ENCODE measurements at places on chromosomes 12 and 14.

DNA sequence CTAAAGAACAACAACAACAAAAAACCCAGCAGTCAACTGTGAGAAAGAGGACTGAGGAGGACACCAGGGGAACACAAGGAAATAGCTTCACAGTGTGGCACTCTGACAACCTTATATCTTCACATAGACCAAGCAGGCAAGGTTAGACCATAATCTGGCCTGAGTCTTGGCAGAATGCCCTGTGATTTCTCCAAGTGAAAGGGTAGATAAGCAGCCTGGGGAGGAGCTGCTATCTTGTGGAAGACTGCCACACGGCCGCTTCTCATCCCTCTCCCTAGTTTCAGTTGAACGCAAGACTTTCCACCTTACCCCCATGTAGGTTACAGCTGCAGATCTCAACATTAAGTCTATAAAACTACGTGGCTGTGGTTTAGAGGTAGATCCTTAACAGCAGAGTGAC, 3.7 kb downstream of the SLC25A21 start:
- no peak for DNase-seq

DNA sequence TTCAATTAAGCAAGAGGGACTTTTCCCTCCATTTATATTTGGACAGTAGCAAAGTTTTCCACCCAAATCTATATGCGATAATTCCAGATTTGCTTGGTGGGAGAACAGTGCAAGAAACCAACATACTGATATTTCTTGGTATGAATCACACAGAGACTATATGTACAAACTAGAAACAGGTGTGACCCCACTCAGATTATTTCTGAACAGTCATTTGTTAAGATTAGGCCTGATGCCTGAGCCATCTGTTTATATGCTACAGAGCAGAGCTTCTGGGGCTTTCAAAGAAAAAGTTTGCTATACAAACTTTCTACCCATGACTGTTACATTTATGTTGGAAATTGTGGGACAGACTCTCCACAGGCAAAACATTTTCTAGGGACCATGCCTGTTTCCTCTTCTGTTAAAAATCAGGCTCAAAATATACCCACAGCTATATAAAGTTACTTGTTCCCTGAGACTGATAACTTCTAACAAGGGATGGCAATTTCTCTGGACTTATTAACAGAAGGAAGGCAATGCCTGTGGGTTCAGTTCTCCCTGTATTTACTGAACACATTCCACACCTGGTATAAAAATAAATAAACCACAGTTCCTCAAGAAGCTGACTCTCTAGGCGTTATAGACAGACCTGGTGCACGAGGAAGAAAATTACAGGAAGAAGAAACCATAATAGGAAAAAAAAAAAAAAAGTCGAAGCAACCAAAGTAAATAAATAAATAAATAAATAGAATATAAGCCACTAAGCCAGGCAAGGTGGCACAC, 8.0 kb downstream of the PTPN21 start:
- DNase-seq, result no peak

DNA sequence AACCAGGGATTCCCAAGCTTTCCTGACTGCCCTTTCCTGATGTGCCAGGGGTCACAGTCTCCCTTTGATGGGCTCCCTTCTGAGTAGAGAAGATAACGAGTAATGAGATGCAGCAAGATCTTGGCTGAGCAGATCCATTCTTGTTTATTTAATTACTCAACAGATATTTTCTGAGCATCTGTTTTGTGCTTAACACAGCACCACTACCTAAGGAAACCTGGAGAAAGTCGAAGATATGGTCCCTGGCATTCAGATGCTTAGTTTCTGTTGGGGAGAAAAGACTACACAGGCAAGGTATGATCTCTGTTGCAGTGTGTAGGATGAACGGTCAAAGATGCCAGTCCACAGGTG, 3.9 kb downstream of the AJUBA start:
- no peak for DNase-seq

DNA sequence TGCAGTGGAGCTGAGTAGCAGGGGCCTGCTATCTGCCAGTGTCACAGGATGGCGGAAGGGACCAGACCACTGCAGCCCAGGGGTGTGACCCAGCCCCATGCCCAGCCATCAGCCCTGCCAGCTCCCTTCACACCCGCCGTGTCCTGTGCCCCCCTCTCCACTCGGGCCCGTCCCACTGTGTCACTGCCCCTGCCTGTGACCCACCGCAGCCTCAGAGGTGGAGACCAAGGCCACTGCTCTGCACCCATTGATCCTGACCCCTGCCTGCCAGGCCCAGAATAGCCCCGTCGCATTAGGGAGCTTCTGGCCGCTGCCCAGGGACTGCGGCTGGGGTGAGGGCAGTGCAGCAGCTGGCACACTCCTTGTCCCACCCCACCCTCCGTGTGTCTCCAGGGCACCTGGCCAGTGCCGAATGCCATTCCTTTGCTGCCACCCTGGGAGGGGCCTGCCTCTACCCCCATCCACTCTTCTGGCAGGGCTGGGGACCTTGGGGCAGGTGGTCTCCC, 2.1 kb upstream of the CRIP2 start:
- DNase-seq, result no peak

DNA sequence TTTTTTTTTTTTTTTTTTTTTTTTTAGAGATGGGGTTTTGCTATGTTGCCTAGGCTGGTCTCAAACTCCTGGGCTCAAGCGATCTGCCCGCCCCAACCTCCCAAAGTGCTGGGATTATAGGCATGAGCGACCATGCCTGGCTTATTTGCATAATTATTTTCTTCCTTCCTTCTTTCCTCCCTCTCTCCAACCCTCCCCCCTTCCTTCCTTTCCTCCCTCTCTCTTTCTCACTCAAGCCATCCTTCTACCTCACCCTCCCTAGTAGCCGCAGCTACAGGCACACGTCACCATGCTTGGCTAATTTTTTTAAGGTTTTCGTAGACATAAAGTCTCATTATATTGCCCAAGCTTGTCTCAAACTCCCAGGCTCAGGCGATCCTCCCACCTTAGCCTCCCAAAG, 83.8 kb downstream of the PEBP1 start:
- DNase-seq, result peak; percentile 21

DNA sequence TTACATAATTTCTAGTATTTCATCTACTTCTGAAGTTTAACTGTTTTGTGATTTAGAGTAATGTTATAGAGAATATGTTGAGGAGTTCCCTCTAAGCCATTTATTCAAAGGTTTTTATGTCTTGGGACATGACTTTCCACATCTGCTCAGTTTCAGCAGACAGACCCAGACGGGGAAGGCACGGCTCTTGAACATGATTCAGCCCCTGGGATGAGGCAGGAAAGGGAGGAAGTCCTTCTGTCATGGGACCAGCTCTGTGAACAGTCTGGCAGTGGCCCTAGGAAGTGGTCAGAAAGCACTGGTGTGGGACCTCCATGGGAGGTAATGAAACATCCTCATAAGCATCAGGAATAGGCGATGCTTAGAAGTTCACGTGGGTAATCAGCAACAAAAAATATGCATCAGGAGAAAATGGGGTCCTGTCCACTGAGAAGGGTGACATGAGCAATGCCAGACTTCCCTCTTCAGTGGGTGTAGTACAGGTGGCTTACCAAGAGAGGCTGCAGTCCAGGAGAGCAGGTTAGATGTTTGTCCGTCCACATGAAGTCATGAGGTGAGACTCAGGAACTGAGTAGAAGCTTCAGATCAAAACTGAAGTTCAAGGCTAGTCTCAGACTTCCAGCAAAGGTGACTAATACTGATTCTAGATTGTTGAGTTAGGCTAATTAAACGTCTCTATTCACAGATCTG, 248.5 kb downstream of the IPO8 start:
- DNase-seq, result no peak

DNA sequence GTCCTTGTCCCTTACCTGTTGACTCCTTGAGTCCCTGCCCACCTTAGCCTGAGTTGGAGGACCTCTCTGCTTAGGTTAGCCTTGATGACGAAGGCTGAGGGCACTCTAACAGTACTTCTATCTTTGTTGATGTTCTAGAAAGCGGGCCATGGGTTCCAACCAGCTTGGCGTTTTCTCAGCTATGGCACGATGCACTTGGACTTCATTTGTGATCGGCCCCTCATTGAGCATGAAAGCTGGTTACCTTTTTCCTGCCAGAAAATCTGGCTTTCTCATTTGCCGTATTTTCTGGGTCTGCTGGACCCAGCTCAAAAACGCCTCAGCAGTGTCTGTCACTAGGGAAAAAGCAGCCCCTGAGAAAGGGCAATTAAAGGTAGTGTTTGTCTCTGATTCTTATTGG, 290.8 kb downstream of the EMP1 start:
- no peak for DNase-seq

DNA sequence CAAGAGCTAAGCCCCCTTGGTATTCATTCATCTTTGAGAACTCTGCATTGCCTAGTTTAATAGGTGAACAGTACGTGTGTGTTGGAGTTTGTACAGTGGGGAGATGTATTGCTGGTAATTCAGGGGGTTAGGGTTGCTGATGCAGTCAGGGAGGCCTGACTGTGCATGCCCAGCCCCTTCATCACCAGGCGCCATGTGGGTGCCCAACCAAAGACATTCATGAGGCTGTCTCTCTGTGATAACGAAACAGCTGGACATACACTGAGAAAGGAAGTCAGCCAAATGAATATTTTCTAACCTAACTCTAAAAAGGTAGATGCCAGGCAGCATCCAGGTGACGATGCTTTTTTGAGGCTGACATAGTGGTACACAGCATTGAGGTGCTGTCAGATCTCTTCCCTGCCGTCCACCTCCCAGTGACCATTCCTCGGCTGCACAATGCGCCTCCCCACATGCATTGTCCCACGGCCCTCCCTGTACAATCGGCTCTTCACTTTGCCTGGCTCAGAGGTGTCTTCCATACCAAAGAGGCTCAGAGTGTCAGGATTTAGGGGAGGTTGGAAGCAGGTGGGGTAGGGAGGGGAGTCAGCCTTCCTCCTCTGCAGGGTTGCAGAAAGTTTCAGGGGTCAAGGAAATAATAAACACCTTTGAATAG, 19.0 kb downstream of the EML1 start:
- no peak for DNase-seq

- no peak for DNase-seq
These were observed 341.8 kb downstream of the C12orf50 start for GRCh38 chr12:87687362-87687761.

- no peak for DNase-seq
These were observed 54.6 kb upstream of the ARHGAP5 start for GRCh38 chr14:32022525-32022924.

DNA sequence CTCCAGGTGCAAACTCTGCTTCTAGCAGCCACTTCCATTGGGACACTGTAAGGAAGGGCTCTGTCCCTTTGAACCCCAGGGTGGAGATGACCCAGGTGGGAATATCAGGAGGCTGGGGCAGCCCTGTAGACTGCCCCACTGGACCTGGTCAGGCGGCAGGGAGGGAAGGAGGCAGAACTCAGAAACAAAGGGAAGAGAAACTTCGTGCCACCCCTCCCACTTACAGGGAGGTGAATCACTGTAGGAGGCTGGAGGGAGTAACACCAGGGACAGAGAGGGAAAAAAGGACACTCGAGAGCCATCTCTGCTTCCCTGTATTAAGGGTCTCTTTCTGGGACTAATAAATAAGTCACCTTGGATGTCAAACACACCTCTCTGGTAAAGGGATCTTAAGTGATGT, 37.4 kb downstream of the ISCA2 start:
- DNase-seq, result no peak

DNA sequence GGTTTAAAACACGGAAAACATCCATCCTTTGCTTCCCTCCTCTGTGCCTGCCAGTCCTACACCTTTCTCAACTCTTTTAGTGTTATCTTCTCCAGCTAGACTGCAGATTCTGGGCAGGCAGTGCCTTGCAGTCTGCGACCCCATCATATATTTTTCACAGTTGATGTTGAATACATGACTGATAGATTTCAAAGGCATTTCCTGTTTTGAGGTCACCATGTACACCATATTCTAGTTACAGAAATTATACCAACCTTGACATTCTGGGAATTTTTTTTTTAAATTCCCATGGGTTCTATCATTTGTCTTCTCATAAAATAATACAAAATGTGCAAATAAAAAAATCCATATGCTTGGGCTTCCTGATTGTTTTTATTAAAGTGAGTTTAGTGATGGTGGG, 16.6 kb downstream of the SOCS2 start:
- DNase-seq, result no peak

DNA sequence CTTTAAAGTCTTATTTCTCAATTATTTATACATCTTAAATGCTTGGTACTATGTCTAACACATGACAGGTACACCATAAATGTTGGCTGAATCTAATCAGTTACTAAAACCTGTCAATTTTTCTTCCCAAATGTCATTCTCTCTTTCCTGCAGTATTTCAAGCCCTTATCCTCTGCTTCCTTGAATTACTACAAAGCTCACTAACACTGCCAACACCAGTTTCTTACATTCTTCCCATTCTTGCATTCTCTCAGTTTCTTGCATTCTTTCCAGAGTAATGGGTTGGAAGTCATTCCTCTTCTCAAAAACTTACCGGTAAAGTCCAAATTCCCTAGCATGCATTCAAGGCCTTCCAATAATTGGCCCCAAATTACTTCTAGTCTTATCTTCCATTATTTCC, 9.6 kb upstream of the SMARCC2 start:
- no peak for DNase-seq
